ENCODE measurements at places on chromosomes 5 and 9.

DNA sequence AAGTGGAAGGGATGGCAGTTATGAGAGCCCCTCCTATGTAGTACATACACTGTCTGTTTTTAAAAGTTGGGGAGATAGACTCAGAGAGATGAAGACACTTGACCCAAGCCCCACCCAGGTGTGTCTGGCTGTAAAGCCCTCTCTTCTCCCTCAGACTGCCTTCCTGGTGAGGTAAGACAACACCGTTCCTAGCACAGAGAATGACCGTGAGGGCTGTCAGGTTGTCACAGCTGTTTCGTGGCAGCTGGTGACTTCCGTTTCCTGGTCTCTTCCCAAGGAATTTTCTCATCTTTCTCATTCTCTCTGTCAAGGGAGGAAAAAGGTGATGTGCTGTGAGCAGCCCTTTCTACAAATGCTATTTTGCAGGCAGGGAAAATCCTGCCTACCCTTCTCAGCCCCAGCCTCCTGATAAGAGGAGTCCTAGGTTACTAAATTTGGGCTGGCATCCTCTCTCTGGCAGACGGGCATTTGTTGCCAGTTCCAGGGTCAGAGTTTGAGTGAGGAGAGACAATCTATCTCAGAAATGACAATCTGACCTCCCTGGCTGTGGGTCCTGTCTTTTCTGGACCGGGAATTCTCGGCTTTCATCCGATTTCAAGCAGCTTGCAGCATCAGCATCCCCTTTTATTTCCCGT is 263.5 kb upstream of the PANK3 start:
- DNase-seq = no peak

DNA sequence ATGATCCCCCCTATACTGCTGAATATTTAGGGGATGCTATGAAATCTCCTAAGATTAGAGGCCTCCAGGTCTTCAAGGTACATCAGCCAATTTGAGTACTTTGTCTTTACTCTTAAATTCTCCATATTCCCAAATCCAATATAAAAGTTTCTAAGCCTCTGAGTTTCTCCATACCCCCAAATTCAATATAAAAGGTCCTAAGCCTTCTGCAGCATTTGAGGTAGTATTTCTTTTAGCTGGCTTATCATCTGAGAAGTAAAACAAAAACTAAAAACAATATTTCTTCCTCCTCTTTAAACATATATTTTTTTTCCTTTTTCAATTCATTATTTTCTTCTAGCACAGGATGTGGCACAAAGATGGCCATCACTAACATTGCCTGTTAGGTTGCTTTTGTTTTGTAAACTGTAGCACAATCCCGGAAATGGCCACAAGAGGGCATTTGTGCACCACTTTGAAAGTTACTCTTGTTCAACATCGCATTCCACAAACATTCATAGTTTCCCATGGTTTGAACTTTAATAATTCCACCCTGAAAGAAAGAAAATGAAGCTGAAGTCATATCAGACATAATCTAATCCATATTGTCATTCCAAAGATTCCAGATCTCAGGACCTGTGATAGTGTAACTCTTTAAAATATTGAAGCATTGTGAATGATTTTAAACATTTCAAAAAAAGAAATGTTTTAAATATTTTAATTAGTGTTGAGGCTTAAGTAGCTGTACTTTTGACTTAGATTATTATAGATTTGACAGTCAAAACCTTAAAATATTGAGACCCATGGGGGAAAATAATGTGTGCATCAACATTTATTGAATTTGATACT is 21.0 kb upstream of the SCGB3A2 start:
- peak; percentile 25 for DNase-seq

DNA sequence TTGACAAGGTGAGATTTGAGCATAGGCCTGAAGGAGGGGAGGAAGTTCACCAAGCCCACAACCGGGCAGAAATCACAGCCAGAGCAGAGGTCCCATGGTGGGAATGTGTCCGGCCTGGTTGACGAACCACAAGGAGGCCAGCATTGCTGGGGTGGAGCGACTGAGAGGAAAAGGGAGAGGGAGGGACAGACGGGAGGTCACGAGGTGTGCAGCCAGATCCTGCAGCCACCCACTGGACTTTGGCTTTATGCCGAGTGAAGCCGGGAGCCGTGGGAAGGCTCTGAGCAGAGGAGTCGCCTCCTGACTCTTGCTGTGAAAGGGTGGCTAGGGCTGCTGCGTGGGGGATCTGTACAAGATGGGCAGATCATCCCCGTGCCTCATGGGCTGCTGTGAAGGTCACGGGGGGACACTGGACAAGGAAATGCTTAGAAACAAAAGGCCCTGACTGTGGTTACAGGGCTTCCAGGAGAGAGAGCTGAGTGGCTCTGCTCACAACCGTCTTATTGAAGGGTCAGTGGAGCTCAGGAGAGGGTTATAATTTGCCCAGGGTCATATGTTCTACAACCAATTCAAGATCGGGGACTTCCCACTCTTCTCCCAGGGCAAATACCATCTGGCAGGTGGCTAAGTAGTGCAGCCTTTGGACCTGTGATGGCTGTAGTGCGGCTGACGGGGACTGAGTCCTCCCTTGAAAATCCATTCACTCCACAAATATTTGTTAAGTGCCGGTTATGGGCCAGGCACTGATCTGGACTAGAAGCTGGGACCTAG is 15.6 kb upstream of the CD74 start:
- no peak for DNase-seq

- DNase-seq = no peak
Measured at GRCh38 chr5:130923543-130924124, 241.4 kb downstream of the HINT1 start.

GRCh38 chr5:142977363-142978051 is 207.3 kb downstream of the ARHGAP26 start:
- no peak for DNase-seq

GRCh38 chr5:142156839-142157463 is 48.4 kb downstream of the NDFIP1 start:
- no peak for DNase-seq

DNA sequence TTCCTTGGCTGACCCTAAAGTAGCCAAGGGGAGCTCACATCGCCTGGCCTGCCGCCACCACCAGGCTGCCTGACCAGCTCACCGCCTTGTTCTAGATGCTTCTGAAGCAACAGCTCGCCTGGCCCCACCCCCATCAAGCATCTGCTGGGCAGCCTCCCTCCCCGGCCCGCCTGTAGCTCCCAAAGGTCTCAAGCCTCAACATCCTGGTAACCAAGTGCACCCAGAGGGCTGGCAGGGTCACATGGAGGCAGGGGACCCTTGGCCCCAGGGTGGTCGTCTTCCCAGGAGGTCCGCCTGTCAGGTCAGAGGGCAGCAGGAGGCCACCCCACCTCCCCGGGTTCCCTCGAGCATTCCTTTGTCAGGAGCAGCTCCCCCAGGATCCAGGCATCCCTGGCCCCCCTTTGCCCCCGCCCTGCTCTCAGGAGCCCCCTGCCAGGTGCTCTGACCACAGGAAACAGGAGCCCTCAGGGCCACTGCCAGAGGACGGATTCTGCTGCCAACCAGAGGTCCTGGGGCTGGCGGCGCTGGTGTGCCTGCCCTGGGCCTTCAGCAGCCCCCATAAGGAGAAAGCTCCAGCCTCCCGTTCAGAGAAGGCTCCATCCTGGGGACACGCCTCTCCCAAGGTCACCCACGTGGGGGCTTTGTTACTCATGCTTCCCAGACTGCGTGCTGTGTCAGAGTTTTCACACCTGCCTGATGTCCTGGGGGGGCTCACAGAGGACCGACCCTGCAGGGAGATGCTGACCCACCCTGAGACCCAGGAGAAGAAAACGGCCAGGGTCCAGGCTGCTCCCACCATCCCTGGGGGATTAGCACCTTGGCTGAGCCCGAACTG is 3.5 kb upstream of the LRRC14B start:
- DNase-seq = peak; percentile 40

GRCh38 chr5:34012791-34013190 is 4.9 kb upstream of the AMACR start:
- DNase-seq = no peak

DNA sequence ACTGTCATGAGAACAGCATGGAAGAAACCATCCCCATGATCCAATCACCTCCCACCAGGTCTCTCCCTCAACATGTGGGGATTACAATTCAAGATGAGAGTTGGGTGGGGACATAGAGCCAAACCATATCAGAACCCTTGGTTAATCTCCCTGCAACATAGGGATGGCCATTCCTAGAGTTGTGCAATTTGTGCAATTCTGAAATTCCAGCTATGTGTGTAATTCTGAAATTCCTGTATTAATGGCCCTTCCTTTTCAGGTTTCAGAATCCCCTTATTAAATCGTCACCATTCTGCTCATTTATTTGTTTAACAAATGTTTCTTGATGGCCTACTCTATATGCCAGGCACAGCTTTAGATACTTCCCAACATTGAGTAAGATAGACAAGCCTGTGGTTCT is 282.6 kb downstream of the SMARCA2 start:
- no peak for DNase-seq

DNA sequence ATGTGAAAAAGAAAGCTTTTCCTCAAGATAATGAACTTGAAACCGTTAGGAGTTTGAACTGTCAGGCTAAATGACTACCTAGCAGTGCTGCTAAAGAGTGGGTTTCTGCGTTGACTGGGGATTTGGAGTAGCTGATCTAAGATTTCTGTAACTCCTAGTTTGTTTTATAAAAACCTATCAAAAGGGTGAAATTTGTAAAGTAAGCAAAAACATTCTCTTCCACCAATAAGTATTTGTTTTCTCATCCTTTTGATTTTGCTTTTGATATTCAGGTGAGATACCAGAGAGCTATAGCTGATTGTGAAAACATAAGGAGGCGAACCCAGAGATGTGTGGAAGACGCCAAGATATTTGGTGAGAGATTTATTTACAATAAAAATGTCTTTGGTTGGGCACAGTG is 4.1 kb downstream of the GRPEL2 start:
- no peak for DNase-seq

GRCh38 chr9:114930056-114930812 is at the start of gene TNFSF8:
TNFSF8 (minus strand) TSS chr9:114930591; CDS start chr9:114930303, 288 bp downstream.
- DNase-seq = no peak

DNA sequence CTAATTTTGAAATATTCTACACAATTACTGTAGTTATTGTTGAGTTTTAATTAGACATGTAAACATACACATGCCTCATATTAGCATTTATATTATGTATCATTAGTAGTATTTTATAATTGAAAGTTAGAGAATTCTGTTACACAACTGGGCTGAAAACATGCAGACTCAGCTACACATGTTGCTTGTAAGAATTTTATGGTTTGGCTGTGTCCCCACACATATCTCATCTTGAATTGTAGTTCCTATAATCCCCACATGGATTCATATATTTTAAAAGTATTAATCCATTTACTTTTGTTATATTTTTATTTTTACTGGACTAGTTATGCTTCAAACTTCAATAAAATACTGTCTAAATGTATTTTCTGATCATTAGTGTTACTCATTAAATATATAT is 2075.3 kb upstream of the C9orf72 start:
- no peak for DNase-seq

GRCh38 chr9:100865648-100866047 is 162.9 kb upstream of the PLPPR1 start:
- DNase-seq = no peak

DNA sequence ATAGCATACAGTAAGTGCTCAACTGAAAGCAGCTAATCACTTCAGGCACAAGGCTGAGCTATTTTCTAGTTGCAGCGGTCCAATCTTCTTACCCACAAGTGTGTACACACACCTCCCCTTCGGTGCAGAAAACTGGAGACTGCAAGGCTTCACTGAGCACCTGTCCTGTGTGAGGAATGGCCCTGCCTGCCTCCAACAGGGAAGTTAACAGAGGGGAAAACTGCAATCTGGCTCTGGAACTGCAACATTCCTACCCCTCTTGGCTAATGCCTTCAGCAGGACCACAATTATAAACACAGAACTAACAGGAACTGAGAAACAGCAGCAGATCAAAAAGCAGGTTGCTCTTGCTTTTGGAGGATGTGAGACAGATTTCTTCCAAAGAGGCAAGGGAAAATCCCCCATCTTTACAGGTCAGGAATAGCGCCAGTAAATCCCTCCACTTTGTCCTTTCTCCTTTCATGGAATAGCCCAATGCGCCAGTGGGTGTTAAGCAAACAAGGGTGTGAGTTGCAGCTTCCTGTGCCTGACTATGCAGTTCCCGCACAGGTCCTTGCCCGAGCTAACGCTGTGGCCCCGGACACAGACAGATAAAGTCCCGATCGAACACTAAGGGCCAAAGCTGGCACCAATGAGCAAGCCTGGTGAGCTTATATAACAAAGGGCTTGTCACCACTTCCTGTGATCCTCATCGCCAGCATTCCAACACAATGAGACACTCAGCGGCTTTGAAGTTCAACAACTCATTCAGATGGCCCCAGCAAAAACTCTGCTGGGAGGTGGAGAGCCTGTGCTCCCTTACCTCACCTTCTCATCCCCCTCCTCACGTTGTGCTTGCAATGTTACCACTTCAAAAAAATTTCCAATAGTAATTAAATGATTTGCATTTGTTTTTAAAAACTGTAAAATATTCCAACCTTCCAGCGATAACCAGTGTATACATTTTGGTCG is 21.5 kb downstream of the SHB start:
- DNase-seq = peak; percentile 77

GRCh38 chr9:138009803-138010690 is 132.5 kb downstream of the CACNA1B start:
- peak; percentile 90 for DNase-seq

- DNase-seq = no peak
Measured at GRCh38 chr9:110996436-110997220, 41.6 kb downstream of the LPAR1 start.

GRCh38 chr5:34452170-34452828 is 203.8 kb upstream of the RAI14 start:
- DNase-seq = peak; percentile 64

GRCh38 chr5:169003721-169004541 is 297.0 kb downstream of the SLIT3 start:
- DNase-seq = no peak

DNA sequence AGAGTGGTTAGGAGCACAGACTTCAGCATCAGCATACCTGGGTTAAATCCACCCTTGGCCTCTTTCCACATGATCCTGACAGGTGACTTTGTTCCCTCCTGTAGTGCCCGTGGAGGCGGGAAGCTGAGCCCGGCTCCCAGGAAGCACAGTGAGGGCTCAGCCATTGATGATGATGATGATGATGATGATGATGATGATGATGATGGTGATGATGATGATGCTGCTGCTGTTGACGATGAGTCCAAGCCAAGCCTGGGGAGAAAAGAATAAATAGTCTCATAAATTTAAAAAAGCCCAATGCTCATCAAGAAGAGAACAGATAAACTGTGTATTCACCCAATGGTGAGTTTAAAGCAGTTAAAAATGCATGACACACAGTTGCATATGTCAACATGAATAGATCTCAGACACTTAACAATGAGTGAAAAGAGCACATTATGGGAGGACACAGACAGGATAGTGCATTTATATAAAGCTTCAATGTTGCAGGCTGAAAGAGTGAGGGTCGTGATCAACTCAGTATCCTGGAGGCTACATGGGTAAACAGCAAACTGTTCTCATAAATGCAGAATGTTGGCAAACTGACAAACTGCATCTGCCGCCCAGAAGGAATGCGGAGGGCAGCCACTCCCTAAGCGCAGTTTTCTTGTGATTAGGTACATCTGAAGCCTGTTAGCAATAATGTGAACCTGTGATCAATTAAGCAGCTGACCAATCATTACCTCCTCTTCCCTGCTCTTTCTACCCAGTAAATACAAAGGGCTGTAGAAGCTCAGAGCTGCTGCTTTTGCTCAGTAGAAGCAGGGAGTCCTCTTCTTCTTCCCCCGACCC is 11.7 kb upstream of the CFAP157 start:
- no peak for DNase-seq

All from NCI-H146 (cell line).